ENCODE measurements at places on chromosomes 3 and 15.
A peak's percentile ranks its signal among the peaks of the same experiment; 100 is the strongest.

GRCh38 chr3:187773233-187774184 lies 28.2 kb upstream of the BCL6 start:
- DNase-seq = no peak

DNA sequence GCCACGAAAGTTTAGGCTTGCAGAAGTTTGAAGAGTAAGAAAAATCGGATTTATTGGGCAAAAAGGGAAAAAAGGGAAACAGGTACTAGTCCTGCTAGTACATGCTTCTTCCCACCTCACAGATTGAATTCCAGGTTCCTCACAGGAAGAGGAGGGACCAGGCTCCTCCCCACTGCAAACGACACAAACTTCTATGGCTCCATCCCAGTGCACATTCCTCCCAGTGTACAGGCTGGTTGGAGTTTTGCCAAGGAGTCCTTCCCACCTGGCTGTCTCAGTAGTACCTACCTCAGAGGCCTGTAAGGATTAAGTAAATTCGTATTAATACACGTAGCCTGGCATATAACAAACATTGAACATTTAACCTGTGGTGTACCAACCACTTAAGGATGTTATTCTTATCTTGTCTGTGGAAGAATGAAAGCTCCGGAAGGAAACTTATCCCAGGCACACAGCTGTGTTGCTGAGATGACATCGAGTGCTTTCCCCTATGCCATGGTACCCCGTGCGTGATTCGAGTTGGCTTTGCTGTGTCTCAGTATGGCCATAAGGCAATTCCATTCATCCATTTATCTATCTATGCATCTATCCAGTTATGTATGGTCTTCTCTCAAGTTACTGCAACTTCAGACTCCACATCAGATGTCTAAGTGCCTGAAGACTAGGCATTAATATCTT lies 294.3 kb downstream of the LRTM1 start:
- DNase-seq = no peak

- no peak for DNase-seq
Observed at GRCh38 chr3:139975594-139976365, 40.8 kb downstream of the CLSTN2 start.

GRCh38 chr3:57992452-57993213 lies 15.6 kb upstream of the FLNB start:
- no peak for DNase-seq

- DNase-seq = no peak
Observed at GRCh38 chr3:78348664-78349063, 1308.8 kb downstream of the ROBO2 start.

- DNase-seq = no peak
Observed at GRCh38 chr3:27590437-27591298, 106.5 kb upstream of the SLC4A7 start.

DNA sequence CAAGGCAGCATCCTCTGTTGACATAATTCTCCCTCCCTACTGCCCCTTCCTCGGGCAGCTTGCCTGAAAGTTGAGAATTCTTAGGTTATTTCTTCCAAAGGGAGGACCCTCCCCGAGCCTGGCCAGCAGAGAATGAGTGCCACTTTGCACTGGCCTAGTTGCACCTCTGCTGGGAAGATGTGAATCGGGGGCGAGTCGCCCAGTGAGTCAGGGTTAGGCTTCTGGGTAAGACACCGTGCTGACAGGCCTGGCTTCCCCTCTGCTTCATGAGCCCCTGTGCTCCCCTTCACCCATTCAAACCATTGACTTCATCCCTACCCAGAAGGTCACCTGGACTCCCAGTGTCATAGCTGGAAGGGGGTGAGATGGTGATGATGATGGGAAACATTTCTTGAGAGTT lies 82.3 kb downstream of the AAGAB start:
- no peak for DNase-seq

GRCh38 chr15:63833021-63833696 lies 589 bp downstream of the HERC1 start:
- DNase-seq = peak; percentile 61

DNA sequence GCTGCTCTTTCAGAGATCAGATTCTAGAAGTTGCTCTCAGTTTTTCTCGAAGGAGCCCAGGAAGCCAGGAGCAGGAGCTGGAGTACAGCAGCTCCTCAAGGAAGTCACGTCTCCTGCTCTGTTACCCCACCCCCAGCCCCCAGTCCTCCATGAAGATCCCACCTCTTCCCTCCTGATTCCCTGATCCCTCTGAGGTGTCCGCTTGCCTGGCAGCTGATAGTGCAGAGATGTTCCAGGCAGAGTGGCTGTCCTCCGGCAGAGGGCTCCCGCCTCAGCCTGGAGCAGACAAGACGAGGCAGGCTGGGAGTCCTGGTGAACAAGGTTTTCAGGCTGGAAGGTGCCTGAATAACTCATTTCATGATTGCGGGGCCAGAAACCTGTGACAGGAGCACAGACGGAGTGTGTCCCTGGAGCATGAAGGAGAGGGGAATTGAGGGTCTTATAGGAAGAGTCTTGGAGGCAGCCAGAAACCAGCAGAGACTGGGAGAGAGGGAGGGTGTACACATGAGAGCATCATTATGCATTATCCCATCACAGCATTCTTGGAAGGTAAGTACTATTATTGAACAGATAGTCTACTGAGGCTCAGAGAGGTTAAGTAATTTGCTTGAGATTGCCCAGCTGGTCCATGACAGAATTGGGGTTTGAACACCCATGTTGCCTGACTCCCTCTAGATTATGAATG lies 1.2 kb downstream of the HRH1 start:
- DNase-seq = no peak

DNA sequence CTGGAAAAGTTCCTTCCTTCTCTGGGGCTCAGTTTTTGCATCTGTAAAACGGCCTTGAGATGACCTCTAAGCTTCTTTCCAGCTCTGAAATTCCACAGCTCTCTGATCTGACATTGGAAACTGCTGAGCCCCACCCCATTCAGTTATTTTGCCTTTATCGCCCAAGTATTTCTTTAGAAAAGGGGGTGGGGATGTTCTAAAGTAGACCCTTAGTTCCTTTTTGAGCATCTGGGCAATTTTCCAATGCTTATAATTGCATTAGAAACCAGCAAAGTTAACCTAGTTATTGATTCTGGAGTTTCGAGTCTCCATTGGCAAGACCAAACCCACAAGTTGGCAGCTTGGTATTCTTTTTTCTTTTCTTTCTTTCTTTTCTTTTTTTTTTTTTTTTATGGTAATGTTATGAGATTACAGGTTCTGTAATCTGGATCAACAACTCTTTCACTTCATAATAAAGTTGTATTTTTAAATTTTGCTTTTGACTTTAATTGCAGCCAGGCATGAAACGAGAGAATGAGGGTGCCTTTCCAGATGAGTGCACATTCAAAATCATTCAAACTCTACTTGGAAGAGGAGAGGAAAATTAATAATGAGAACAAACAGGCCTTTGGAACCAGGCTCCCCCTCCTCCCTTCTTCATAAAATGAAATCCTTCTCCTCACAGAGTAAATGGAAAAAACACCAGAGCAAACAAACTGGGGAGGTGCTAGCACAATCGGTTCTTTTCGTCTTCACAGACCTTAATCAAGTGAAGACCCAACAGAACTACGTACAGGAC lies 76.8 kb upstream of the LRIG1 start:
- DNase-seq = no peak

- DNase-seq = no peak
Observed at GRCh38 chr3:138845181-138845601, 10.5 kb upstream of the PIK3CB start.

GRCh38 chr3:48440590-48440958 lies 517 bp downstream of the TMA7 start:
- DNase-seq = peak; percentile 26

GRCh38 chr3:169334991-169335390 lies 328.5 kb downstream of the MECOM start:
- DNase-seq = no peak

DNA sequence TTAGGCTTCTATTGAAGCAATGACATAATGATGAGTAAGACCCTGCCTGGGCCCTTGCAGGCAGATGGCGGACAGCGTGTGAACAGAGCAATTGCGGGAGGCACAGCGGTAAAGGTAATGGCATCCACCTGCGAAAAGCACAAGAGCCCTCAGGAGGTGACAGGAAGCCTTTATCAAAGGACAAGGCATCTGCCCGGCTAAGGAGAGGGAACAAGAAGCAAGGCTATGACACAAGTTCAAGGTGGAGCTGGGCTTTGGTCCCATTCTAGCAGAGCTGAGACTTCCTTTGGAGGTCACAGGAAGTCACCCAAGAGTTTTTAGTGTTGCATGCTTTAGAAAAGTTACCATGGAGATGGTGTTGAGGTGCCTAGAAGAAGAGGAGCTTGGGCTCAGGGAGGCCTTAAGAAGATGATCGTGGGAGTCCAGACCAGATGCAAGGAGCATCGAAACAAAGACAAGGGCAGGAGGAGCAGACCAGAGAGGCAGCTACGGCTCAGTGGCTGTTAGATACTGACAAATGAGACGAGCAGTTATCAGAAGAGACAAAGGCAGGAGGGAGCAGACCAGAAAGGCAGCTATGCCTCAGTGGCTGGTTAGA lies 34.5 kb downstream of the OSBPL10 start:
- DNase-seq = no peak

DNA sequence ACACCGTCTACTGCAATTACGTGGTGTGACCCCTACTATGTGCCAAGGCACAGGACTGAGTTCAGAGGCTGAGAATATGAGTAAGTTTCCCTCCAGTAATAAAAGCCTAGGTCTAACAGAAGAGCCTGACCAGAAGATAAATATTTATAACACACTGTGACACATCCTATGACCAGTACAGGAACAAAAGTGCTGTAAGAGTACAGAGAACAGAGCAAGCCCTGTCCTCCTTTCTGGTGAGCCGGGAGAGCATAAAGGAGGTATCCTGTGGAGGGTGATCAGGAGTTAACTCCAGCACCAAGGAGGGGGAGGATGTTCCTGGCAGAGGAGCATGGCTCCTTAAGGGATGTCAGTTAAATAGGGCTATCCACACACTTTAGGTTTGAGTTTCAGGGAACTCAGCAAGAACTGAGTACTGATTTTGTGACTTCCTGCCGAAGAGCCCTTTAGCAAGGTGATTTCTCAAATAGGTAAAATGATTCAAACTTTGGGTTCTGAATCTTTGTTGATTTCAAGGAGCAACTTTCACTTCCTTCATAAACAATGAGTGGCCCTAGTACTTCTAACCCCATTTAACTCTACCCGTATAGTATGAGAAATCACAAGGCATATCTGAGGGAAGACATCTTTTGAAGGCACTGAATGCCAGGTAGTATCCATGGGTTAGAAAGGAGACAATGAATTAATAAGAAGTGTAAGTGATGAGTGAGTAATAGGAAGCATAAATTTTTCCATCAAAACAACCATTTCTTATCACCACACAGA lies 198.0 kb downstream of the THRB start:
- DNase-seq = no peak

DNA sequence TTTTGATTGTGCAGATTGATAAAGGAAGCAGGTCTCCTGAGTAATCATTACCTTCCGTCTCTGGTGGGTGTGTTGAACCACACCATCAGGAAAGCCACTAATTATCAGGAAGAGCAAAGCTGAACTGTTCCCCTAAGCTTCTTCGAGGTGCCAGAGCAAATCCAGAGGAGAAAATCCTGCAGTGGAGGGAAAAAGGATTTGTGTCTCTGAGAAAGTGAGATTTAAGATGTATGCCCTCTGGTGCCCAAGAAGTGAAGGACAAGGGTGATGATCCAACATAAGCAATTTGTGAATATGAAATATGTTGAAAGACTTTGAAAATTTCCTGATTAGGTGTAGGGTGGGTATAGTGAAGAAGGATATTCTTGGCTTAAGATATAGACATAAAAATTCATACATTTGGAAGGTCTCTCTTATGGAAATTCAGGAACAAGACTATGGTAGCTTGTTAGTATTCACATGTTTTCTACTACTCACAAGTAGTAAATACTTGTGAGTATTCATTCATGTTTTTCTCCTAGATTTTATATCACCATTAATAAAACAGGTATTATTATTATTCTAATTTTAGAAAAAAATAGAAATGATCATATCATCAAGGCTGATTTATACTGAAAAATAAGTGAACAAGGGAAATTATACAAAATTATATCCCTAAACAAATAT lies 34.8 kb downstream of the COMMD2 start:
- DNase-seq = no peak

GRCh38 chr3:19931180-19931692 lies 2.8 kb downstream of the EFHB start:
- no peak for DNase-seq

GRCh38 chr3:48999085-48999858 lies 7.9 kb upstream of the WDR6 start:
- no peak for DNase-seq

DNA sequence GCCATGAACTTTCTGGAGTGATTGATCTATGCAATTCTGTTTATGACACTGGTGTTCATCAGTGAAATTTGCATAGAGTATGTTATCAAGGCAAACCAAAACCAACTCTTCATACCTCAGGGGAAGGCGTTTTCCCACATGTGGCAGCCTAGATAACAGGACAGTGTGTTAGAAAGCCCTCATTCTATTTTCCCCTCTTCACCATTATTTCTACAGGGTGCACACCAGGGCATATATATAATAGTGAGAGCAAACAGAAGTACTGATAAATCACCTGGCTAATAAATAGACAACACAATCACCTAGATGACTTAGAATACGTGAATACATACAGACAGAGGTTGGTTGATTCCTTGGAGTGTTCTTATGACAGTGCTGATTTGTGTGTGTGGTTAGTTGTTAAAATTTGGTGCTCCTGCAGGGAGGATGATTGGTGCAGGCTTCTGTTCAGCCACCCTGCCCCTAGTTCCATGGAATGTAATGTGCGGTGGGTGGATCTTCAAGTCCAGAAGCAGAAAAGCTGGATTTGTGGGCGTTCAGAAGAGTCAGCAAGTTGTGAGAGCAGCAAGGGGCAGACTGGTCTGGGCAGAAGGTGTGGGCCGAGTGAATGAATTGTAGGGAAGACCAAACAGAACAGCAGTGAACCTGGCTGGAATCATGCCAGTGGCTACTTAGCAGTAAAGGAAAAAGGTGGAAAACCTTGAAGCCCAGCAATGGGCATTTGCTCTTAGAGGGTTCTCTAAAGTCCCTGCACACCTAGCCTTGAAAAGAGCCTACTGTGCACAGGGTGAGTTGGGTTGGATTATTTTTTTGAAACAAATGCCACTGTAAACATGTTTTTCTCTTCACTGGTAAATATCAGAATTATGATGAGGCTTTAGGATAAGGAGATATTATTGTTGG lies 11.7 kb upstream of the RARRES1 start:
- DNase-seq = peak; percentile 88

- no peak for DNase-seq
Observed at GRCh38 chr3:46883054-46883829, 5.7 kb downstream of the PTH1R start.

DNA sequence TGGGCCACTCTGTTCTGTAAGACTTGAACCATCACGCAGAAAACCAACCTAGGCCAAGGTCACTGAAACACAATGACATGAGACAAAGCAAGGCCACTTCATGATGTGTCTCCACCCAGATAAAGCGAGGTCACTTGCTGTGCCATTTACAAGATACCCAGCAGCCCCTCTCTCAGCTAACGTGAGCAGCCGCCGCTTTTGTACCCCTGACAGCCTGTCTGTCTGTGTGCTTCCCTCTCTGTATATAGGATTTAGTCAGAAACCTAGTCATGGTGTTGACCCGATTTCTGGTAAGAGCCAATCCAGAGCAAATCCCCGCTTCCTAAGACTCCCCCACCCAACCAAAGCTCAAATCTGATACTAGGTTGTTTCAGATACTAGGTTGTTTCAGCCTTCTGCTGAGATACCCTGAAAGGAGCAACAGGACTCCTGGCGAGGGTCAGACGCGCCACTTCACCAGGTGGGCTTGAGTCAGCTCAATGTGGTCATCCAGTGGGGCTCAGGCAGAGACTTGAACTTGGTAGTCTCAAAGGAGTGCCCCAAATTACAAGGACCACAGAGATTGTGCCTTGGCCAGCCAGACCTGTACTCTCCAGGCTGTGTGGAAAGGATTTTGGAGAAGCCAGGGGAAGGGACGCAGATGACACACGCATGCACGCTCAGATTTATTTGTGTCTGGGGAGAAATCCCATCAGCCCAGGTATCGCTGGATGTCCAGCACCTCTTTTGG lies 3.1 kb upstream of the ZXDC start:
- DNase-seq = no peak

Measured in hematopoietic multipotent progenitor cell treated with erythropoietin and hydrocortisone succinate and interleukin-3 and kit ligand, for 17 days (in vitro differentiated cells).